ENCODE measurements at places on chromosomes 11 and 22. TPM values are rescaled to one million over a fixed set of nuclear protein-coding genes. Genes with fewer than 3 reads are reported as not detected.

DNA sequence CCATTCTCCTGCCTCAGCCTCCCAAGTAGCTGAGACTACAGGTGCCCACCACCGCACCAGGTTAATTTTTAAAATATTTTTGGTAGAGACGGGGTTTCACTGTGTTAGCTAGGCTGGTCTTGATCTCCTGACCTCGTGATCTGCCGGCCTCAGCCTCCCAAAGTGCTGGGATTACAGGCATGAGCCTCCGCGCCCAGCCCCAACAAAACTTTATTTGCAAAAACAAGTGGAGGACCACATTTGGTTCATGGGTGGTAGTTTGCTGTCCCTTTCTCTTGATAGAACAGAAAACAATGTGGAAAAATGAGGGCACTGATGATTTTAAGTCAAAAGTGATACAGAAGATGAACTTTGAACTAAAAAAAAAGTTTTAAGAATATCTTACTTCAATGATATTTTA lies 121.8 kb upstream of the SERPIND1 start:
- no peak for DNase-seq

The CSNK1E gene
- 178 TPM for total RNA-seq

The KCNQ1OT1 gene
- 0.42 TPM for total RNA-seq

The CD3G gene
- 98.6 TPM for total RNA-seq

DNA sequence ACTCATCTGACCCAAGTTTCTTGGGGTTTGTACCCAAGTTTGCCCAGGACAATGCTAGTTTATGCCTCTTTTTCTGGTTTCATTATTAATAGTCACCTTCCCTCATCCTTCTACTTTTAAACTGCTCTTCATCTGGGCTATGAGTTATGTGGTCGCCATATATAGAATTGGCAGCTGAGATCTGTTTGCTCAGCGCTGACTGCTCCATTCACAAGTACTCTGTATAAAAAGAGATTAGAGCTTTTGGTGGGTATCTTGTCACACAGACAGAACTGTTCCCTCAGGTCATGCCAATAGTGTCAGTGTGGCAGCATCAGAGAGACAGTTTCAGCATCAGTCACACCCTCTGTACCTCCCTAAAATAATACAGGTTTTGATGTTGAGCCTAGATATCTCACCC lies 326.0 kb downstream of the RAB38 start:
- DNase-seq: no peak
